ENCODE measurements at places on chromosomes 12 and 14.

DNA sequence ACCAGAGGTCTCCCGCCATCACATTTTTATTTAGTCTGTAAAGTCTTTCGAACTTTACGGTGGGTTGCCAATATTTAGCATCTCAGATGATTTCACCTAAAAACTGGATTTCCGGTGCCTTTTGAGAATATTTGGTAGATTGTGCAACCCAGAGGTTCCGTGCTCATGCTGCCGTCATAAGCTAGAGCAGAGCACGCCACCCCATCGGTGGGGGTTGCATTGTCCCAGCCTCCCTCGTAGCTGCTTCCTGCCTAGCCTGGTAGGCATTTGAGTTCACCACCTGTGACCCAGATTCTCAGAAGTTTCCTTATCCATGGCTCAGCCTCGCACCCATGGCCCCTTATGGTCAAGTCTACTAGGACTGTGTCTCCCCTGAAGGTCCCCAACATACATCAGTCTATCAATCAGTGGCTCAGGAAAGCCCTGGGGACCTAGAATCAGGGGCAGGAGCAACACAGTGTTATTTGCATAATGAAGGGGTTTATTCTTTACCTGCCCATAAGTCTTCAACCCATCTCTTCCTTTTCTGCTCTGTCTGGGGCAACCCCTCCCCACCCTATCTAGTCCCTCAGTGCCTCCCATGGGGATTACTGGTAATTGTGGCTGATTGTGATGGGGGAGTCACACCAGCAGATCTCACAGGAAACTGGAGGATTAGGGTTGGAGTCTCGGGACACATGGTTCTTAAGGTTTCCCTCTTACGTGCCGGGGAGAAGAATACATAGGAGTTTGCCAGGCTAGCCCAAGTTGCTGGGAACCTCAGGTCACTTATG lies 152.3 kb downstream of the PHETA1 start:
- H3K4me1 ChIP-seq = peaks cover 5% of the 10 kb centered on the region
- H3K36me3 ChIP-seq = no peaks in the 10 kb centered on the region
- H3K27me3 ChIP-seq = no peaks in the 10 kb centered on the region
- H3K27ac ChIP-seq = no peak overlapping the region
- no peak overlapping the region for H3K4me3 ChIP-seq

DNA sequence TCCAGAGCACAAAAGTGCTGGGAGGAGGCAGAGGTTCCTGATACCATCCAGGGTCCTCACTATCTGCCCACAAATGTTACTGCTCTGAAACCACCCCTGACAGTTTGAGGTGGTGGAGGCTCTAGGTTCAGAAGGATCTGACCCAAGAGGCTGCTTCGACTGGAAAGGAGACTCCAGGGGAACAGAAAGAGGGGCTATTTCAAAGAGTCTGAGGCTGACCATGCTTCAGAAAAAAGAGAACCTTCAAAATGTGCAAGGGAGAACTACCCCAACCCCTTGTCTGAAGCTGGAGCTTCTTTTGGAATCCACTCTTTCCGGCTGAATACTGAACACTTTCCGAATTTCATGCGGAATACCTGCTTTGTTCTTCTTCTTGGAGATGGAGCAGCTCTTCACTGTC lies 41.8 kb downstream of the RBM19 start:
- H3K36me3 ChIP-seq = peaks cover 12% of the 10 kb centered on the region
- no peaks in the 10 kb centered on the region for H3K27me3 ChIP-seq
- no peak overlapping the region for H3K4me3 ChIP-seq
- no peak for DNase-seq

GRCh38 chr14:56797003-56797568 lies 13.2 kb downstream of the OTX2 start:
- peak; percentile 50 for DNase-seq
- H3K27me3 ChIP-seq = peaks cover 95% of the 10 kb centered on the region
- peaks cover 61% of the 10 kb centered on the region for H3K4me1 ChIP-seq
- H3K36me3 ChIP-seq = peaks cover 5% of the 10 kb centered on the region
- peak overlapping the region; percentile 62 for H3K4me3 ChIP-seq

DNA sequence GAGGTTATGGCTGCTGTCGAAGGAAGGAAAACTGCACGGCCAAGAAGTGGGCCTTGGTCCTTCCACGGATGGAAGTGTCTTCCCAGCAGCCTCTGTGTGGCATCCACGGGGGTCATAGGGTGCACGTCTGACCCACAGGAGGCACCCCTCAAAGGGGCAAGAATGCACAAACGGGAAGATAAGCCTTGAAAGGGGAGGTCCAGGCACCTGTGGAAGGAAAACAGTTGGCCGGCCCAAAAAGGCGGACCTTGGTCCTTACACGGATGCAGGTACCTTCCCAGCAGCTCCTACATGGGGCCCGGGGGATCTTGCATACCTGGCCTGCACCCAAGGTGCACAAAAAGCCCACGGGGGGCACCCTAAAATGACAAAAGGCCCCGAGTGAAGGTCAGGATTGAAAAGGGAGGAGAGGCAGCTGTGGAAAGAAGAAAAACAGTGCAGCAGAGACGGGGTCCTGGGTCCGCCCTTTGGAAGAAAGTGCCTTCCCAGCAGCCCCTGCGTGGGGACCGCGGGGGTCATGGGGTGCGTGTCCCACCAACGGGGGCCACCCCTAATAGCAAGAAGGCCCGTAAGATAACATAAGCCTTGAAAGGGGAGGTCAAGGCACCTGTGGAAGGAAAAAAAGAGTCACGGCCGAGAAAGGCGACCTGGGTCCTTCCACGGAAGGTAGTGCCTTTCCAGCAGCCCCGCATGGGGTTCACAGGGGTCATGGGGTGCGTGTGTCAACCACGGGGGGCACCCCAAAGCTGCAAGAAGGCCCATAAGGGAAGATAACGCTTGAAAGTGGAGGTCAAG lies 276.1 kb downstream of the ALG10 start:
- no peaks in the 10 kb centered on the region for H3K36me3 ChIP-seq
- H3K4me3 ChIP-seq = no peak overlapping the region
- H3K4me1 ChIP-seq = no peaks in the 10 kb centered on the region
- H3K27me3 ChIP-seq = no peaks in the 10 kb centered on the region

GRCh38 chr14:58863661-58864345 lies 226.0 kb downstream of the DACT1 start:
- H3K27me3 ChIP-seq = no peaks in the 10 kb centered on the region
- DNase-seq = no peak

- no peaks in the 10 kb centered on the region for H3K36me3 ChIP-seq
- no peaks in the 10 kb centered on the region for H3K27me3 ChIP-seq
- no peak overlapping the region for H3K4me3 ChIP-seq
- DNase-seq = no peak
- peaks cover 21% of the 10 kb centered on the region for H3K4me1 ChIP-seq
Observed at GRCh38 chr14:65558363-65558762, 145.8 kb downstream of the FUT8 start.

DNA sequence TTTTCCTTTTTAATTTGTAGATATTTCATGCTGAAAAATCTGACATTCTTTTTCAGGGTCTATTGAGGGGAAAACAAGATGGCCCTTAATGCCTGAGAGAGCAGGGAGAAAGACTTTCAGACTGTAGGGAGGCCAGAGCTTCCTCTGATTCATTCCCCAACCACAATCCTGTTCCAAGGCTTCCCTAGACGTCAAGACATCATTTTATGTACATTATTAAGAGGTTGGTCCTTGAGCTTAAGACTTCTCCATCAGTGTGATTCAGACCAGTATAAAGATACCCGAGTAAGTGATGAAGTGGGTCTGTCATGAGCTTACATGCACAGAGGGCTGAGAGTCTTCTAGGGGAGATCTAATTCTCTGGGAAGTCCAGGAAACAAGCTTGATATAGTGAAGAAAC lies 57.3 kb downstream of the AVPR1A start:
- H3K36me3 ChIP-seq = no peaks in the 10 kb centered on the region
- no peaks in the 10 kb centered on the region for H3K27me3 ChIP-seq
- no peak overlapping the region for H3K4me3 ChIP-seq
- no peak overlapping the region for H3K27ac ChIP-seq
- DNase-seq = no peak

DNA sequence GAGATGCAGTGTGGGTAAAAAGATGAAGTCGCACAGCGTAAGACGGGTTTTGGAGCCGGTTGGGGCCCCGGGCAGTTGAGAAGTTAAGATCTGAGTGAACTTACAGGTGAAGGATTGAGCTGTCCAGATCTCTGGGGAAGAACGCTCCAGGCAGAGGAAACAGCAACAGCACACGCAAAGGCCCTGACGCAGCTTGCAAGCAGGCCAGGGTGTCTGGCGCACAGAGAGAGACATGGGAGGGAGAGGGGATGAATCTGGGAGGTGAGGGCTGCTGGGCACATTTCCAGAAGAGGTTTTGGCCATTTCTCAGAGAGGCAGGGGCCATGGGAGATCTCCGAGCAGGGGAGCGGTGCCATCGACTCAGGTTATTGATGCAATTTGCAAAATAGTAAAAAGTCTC lies 31.0 kb downstream of the MYL2 start:
- no peaks in the 10 kb centered on the region for H3K4me1 ChIP-seq
- H3K36me3 ChIP-seq = no peaks in the 10 kb centered on the region
- no peak overlapping the region for H3K27ac ChIP-seq
- H3K4me3 ChIP-seq = no peak overlapping the region
- no peak for DNase-seq
- H3K27me3 ChIP-seq = no peaks in the 10 kb centered on the region

GRCh38 chr12:24901576-24902461 lies 47.1 kb downstream of the BCAT1 start:
- peak overlapping the region; percentile 84 for H3K4me3 ChIP-seq
- peak; percentile 81 for DNase-seq
- H3K27ac ChIP-seq = peak overlapping the region; percentile 26
- peaks cover 43% of the 10 kb centered on the region for H3K4me1 ChIP-seq

GRCh38 chr14:75879031-75879430 lies 102.8 kb downstream of the TGFB3 start:
- no peaks in the 10 kb centered on the region for H3K36me3 ChIP-seq
- no peak overlapping the region for H3K27ac ChIP-seq
- DNase-seq = no peak
- H3K4me1 ChIP-seq = peaks cover 8% of the 10 kb centered on the region

DNA sequence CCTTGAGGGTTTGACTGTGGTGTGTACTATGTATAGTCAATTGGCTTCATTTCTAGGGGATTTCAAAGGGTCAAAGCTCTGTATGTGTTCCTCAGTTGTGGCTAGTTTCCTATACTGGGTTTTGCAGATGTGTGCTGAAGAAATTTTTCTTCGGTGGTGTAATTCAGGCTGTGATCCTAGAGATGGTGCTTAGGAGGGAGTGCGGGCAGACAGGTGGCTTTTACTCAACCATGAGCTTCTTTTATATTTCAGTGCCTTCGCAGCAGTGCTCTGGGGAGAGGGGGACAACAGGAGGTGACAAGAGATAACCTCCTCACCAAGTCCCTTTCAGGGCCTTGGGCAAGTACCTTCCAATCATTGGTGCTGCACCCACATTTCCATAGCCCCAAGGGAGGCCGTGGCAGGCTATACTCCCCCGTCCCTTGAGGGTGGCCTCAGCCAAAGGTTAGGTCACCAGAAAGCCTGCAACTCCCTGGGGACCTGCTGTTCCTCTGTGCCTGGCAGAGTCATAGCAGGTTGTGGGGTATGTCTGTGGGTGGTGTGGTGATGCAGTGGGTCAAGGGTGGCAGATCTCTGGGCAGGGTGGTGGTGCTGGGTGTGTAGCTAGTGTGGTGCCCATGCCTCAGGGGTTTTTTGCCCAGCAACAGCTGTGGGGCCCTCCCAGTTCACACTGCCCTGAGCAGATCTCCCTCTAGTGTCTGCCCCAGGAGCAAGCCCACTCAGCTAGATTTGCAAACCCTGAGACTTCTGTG lies 37.0 kb upstream of the TMX1 start:
- 0 out of 2 replicates have a peak, but pooled peaks cover 7% of the 10 kb centered on the region for H3K4me1 ChIP-seq
- DNase-seq = no peak
- no peaks in the 10 kb centered on the region for H3K36me3 ChIP-seq
- no peak overlapping the region for H3K4me3 ChIP-seq
- no peak overlapping the region for H3K27ac ChIP-seq
- H3K27me3 ChIP-seq = no peaks in the 10 kb centered on the region

DNA sequence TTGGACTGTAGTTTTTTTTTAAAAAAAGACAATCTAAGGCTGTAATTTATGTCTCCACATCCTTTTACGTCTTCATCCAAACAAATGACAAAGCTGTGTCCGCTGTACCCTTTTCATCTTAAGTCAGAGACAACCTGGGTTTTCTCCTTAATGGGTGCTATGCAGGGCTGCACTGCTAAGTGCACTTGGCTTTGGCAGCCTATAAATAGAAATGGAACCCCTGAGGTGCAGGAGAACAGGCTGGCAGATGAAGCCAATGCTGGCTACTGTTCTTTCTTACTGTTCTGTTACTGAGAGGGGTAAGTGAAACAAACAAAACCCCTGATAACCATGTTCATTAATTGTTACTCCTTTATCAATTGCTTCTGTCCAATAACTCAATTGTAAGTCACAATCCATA lies 47.1 kb upstream of the KICS2 start:
- no peaks in the 10 kb centered on the region for H3K36me3 ChIP-seq
- H3K4me1 ChIP-seq = peaks cover under 1% of the 10 kb centered on the region
- no peak for DNase-seq

DNA sequence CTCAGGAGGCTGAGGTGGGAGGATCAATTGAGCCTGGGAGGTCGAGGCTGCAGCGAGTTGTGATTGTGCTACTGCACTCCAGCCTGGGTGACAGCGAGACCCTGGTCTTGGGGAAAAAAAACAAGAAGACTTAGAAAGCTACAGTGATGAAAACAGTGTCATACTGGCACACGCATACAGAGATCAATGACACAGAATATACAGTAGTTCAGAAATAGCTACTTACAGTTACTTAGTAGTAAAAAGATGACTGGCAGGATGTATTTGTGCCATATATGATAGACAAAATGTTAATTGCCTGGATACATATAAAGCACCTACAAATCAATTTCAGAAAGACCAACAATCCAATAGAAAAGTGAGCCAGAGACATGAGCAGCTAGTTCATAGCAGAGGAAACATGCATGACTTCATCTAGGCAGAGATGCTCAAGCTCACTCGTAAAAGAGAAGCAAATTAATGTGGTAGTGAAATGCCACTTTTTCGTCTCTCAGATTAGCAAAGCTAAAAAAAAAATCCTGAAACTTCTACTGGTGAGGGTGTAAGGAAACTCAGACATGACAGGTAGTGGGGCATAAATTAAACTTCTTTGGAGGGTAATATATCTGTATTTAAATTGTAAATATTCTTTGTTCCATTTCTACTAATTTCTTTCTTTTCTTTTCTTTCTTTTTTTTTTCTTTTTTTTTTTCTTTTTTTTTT lies 2.5 kb upstream of the ALDH2 start:
- peaks cover 19% of the 10 kb centered on the region for H3K4me1 ChIP-seq
- H3K36me3 ChIP-seq = no peaks in the 10 kb centered on the region
- H3K4me3 ChIP-seq = no peak overlapping the region
- H3K27ac ChIP-seq = no peak overlapping the region
- no peak for DNase-seq

DNA sequence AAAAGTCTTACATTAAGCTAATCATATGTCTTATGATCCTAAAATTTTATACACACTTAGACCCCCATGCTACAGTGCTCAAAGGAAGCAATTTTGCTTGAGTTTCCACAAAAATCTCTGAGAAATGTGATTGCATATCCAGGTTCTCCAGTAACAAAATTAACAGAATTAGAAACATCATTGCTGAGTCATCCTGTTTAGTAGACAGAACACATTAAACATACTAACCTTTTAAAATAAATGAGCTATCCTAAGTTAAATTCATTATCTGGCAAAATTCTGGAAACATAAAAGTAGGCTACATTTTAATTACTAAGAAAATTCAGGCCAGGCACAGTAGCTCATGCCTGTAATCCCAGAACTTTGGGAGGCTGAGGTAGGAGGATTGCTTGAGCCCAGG lies 94.7 kb downstream of the DENND5B start:
- peak overlapping the region; percentile 20 for H3K27ac ChIP-seq
- no peaks in the 10 kb centered on the region for H3K36me3 ChIP-seq

GRCh38 chr12:28253161-28253641 lies 62.9 kb downstream of the CCDC91 start:
- no peak for DNase-seq
- H3K4me1 ChIP-seq = peaks cover 11% of the 10 kb centered on the region
- H3K4me3 ChIP-seq = no peak overlapping the region
- no peaks in the 10 kb centered on the region for H3K36me3 ChIP-seq
- no peak overlapping the region for H3K27ac ChIP-seq
